ENCODE measurements at places on chromosomes 6 and 20. TPM values are rescaled to one million over a fixed set of nuclear protein-coding genes. Genes with fewer than 3 reads are reported as not detected.
A peak's percentile ranks its signal among the peaks of the same experiment; 100 is the strongest.

DNA sequence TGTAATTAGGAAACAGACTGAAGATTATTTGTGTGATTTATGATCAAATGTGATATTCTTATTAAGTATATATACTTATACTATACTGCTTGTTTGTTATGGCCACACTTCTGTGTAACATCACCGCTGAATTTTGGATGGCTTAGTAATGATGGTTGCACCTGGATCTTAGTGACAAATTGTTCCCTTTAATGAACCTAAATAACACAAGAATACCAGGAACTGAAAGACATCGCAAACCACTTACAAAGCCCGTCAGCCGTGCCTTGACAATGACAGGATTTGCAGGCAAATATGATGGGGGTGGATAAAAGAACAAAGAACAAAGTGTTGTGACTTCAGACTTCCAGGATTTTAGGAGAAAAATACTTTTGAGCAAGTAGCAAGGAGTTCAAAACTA lies 67.1 kb downstream of the LAMP5 start:
- H3K27me3 ChIP-seq, result no peaks in the 10 kb centered on the region
- H3K4me1 ChIP-seq, result no peaks in the 10 kb centered on the region
- DNase-seq, result no peak

DNA sequence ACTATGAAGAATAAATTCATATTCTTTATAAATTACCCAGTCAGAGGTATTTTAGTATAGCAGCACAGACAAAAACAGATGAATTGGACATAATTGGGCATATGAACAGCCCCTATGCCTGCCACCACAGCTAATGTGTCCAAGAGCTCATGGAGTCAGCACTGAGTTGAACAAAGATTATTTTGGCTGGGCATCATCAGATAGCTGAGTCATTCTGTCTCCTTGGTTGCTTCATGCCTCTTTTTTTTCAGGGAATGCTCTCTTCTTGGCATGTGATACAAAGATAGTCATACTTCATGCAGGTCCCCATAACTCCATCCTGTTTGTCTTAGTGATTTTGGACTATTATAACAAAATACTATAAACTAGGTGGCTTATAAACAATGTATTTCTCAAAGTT lies 275.6 kb downstream of the TENT5A start:
- DNase-seq, result no peak
- no peak overlapping the region for H3K27ac ChIP-seq
- H3K27me3 ChIP-seq, result no peaks in the 10 kb centered on the region
- H3K36me3 ChIP-seq, result no peaks in the 10 kb centered on the region

DNA sequence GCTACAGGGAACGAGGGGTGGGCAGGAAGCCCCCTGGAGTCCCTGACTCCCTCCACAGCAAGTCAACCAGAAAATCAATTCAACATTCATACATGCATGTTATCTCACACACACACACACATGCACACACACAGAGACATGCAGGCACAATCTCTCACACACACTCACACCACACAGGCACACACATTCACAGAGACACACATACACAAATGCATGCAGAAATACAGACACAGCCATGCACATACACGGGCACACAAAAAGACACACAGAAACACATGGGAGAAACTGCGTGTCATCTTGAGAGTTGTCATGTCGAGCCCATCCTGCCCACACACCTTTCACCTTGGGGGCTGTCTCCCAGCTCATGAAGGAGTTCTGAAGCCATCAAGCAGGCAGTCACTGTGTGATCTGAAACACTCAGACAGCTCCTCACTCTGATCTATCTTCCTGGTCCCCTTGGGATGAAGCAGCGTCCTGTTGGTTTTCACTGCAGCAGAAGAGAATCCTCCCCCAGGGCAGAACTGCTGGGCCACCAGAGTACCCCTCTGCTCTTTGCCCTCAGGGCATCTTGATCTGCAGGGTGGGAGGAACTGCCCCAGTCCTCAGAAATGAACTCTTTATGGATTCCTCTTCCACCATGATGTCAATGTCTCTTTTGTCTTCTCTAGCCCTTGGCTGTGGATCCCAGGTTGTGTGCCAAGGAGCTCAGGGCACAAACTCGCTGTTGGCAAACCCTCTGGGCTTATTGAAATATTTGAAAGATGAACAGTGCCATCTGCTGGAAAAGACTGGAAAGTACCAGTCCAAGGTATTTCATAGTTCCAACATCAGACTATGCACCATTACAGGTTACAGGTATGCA lies 8.8 kb downstream of the RAET1L start:
- H3K36me3 ChIP-seq, result no peaks in the 10 kb centered on the region
- DNase-seq, result peak; percentile 63
- H3K4me1 ChIP-seq, result no peaks in the 10 kb centered on the region
- peaks cover 57% of the 10 kb centered on the region for H3K27me3 ChIP-seq
- H3K4me3 ChIP-seq, result no peak overlapping the region
- no peak overlapping the region for H3K27ac ChIP-seq

DNA sequence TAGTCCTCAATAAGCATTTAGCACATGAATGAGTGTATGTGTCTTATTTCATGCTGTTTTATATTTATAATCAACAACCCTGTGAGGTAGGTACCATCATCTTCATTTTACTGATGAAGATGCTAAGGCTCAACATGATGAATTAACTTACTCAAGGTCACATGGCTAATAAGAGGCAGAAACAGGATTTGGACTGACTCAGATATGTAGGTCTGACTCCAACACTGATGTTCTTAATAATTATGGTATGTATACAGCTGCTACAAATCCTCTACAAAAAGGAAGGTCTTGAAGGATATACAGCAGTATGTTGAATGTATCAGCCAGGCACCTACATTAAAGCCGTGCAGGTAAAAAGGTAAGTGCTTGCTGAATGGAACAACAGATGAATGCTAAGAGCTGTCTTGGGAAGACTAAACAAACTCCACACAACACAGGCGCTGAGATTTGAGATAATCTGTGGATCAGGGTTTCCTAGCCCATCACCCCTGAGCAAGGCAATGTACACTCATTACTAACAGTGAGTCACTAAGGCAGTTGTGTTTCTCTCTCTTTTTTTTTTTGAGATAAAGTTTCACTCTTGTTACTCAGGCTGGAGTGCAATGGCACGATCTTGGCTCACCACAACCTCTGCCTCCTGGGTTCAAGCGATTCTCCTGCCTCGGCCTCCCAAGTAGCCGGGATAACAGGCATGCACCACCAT lies 31.9 kb downstream of the TTI1 start:
- H3K27ac ChIP-seq, result peak overlapping the region; percentile 40
- H3K4me3 ChIP-seq, result no peak overlapping the region
- H3K4me1 ChIP-seq, result peaks cover 21% of the 10 kb centered on the region
- H3K36me3 ChIP-seq, result peaks cover 12% of the 10 kb centered on the region

- DNase-seq, result no peak
- H3K27me3 ChIP-seq, result no peaks in the 10 kb centered on the region
- H3K4me1 ChIP-seq, result no peaks in the 10 kb centered on the region
- H3K27ac ChIP-seq, result no peak overlapping the region
Measured at GRCh38 chr6:102763891-102764290, 1370.4 kb downstream of the GRIK2 start.

DNA sequence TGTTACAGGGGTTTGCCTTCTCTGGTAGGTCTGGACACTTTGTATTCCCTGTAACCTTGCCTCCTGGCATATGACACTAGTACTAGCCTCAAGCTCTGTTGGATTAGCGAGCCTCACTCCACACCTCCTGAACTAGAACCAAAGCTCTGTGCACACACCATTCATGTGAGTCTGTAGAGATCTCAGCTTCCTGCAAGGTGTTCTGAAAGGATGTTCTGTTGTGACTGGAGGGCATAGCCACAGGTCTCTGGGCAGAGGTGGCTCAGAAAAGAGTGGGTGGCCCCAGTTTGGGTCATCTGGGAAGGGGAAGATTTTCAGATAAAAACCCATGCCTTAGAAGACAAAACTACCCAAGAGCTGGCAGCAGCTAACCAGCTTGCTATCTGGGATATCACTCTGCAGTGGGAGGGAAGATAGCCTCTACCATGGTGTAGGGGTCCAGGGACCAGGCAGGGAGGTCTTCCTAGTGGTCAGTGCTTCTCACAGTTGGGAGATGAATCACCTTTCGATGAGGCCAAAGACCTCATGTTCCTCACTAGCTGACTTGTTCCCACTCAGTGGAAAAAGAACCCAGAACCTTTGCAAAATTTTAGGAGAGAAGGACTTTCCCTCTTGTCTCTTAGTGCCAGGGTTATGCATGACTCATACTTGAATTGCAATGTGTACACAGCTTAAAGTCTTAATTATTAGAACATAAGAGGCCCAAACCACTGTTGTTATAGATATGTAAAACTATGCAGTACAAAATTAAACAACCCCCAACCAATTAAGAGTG lies 41.4 kb downstream of the HLA-F start:
- no peak overlapping the region for H3K4me3 ChIP-seq
- peaks cover 28% of the 10 kb centered on the region for H3K4me1 ChIP-seq
- no peak for DNase-seq
- H3K27me3 ChIP-seq, result peaks cover 4% of the 10 kb centered on the region

- H3K4me3 ChIP-seq, result no peak overlapping the region
- DNase-seq, result peak; percentile 39
- H3K4me1 ChIP-seq, result no peaks in the 10 kb centered on the region
- H3K36me3 ChIP-seq, result no peaks in the 10 kb centered on the region
- no peak overlapping the region for H3K27ac ChIP-seq
Measured at GRCh38 chr6:64817525-64817924, 889.5 kb downstream of the EYS start.

DNA sequence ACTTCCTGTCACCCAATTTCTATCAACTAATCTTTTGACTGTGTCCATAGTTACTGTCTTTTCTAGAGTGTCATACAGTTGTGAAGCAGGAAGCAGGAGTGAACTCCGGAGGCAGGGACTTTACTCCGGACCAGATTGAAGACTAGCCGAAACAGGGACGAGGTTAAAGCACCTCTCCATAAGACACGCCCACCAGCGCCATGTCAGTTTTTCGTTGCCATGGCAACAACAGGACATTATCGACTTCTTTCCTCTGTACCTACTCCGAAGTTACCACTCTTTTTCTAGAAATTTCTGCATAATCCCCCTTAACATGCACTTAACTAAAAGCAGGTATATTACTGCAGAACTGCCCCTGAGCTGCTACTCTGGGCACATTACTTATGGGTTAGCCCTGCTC lies 25.2 kb downstream of the TRIM38 start:
- H3K4me1 ChIP-seq, result peaks cover 6% of the 10 kb centered on the region
- H3K36me3 ChIP-seq, result peaks cover 13% of the 10 kb centered on the region
- DNase-seq, result no peak
- no peak overlapping the region for H3K27ac ChIP-seq
- no peak overlapping the region for H3K4me3 ChIP-seq
- no peaks in the 10 kb centered on the region for H3K27me3 ChIP-seq

- no peaks in the 10 kb centered on the region for H3K36me3 ChIP-seq
- H3K4me3 ChIP-seq, result no peak overlapping the region
- H3K27ac ChIP-seq, result no peak overlapping the region
- no peak for DNase-seq
Measured at GRCh38 chr20:13341737-13342393, 120.8 kb downstream of the ISM1 start.

GRCh38 chr6:125001684-125002405 lies 39.6 kb downstream of the RNF217 start:
- peak; percentile 61 for DNase-seq
- peak overlapping the region; percentile 2 for H3K4me3 ChIP-seq
- H3K27me3 ChIP-seq, result no peaks in the 10 kb centered on the region
- H3K36me3 ChIP-seq, result peaks cover 2% of the 10 kb centered on the region

DNA sequence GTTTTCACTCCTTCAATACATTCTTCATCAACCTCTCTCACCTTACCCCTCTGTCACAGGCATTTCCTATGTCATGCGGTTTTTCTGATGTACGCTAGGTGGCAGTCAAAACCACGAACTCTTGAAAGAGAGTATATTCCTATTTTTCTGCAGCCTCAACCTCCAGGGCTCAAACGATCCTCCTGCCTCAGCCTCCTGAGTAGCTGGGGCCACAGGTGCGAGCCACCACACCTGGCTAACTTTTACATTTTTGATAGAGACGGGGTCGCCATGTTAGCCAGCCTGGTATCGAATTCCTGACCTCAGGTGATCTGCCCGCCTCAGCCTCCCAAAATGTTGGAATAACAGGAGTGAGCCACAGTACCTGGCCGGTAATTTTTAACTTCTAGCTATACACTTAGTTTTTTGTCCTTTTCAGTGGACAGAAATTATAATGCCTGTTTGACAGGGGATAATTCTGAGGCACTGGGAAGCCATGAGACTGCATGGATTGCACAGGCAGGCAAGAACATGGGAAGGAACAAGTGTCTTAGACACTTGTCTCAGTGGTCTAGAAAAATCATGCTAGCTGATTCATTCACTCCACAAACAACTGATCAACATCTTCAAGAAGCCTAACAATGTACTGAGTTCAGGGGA lies 22.5 kb upstream of the HFE start:
- H3K27ac ChIP-seq, result no peak overlapping the region
- no peaks in the 10 kb centered on the region for H3K4me1 ChIP-seq
- H3K27me3 ChIP-seq, result peaks cover 28% of the 10 kb centered on the region

DNA sequence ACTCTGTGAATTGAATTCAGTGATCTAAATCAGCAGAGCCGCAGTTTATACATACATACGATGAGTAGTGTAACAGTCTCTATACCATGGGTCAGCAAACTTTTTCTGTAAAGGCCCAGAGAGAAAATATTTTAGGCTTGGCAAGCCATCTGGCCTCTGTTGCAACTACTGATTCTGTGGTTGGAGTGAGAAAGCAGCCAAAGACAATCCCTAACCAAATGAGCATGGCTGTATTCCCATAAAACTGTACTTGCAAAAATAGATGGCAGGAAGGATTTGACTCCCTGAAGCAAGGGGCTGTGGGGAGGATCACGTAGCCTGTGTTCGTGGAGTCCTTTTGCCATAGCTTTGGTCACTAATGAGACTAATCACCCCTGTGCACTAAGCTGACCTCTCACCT lies 17.9 kb upstream of the MOCS1 start:
- no peak overlapping the region for H3K4me3 ChIP-seq
- no peaks in the 10 kb centered on the region for H3K36me3 ChIP-seq
- DNase-seq, result no peak
- no peaks in the 10 kb centered on the region for H3K27me3 ChIP-seq
- no peak overlapping the region for H3K27ac ChIP-seq

Gene C6orf15
- total RNA-seq, result not detected

Gene AFDN
- 128 TPM for total RNA-seq

Gene HBS1L
- 74.6 TPM for total RNA-seq

Data from endothelial cell of umbilical vein (primary cell).